ENCODE measurements at places on chromosomes 3 and 15.

- no peak for DNase-seq
Measured at GRCh38 chr3:172115787-172116186, 76.4 kb downstream of the FNDC3B start.

- no peak for DNase-seq
Measured at GRCh38 chr3:67897351-67898336, 243.2 kb upstream of the SUCLG2 start.

DNA sequence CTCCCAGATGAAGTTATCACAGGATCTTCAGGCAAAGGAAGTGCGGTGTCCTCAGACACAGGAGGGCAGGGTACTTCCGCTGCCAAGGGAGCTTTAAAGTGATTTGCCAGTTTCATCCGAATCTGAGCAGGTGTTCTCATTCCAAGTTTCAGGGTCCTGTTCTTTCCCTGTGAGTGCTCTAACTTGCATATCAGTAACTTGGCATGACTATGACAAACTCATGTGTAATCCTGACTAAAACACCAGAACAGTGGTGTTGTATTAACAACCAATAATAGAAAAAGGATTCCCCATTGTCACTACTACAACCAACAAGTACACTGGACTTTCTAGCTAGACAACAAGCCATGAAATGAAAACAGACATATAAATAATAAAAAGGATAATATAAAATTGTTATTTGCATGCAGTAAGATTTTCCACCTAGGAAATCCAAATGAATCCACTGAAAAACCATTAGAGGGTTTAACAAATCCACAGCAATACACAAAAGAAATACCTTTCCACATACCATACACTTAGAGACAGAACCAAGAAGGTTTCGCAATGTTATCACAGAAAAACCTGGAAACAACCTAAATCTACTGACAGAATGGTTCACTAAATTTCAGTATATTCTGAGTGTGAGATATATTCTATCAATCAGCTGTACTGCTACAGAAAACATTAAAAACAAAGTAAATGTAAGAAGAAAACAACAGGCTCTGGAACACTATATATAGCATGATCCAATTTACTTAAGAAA, 40.9 kb upstream of the RPL35A start:
- no peak for DNase-seq

DNA sequence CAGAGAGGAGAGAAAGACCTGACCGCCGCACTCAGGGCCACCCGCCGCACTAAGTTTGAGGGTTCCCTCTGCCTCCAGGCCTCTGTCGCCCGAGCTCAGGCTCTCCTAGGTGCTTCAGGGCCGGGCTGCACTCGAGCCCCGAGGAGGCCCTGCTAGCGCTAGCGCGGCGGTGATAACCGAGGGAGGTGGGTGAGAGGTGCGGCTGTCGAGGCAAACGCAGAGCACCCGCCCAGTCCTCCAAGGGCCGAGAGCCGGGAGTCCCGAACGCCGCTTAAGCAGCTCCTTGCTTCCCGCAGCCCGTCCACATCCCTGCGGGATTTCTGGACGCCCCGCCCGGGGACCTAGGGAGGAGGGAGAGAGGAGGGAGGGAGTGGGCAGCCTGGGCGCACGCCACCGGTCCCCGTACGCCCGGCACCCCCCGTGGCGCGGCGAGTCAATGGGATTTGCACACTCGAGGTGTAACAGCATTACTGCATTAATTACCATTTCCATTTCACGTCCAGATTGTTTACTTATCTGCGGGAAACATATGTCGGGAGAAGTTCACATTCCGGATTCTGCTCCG, 6.8 kb downstream of the SOX14 start:
- no peak for DNase-seq

GRCh38 chr15:74845581-74845980, 2.6 kb upstream of the ULK3 start:
- DNase-seq, result peak; percentile 35

DNA sequence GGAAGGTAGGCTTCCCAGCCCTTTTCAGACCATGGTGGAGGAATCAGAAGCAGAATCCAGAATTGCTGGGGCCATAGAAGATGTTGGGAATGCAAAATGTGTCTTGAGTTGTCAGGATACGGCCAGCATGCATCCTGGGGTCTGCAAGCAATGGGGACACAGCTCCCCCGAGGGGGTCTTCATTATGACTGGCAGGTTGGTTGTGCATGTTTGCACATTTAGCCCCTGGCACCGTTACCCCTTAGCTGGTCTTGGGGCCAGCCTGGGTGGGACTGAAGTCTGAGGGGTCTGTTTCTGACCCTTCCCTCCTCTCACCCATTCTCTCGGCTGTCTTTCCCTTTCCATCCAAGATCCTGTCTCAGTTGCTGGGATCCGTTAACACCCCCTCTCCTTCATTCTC, 50.7 kb downstream of the STARD5 start:
- DNase-seq, result no peak

- DNase-seq, result no peak
Measured at GRCh38 chr15:62867844-62868243, 174.7 kb upstream of the TPM1 start.

- DNase-seq, result no peak
Measured at GRCh38 chr3:58474348-58474911, 17.5 kb upstream of the KCTD6 start.
